HCT116 (cell line): ENCODE measurements at places on chromosomes 1 and 21.

GRCh38 chr1:242140836-242141235 is 141.9 kb upstream of the MAP1LC3C start:
- no peak for DNase-seq

- no peak for DNase-seq
Measured at GRCh38 chr21:31545036-31545435, 114.5 kb upstream of the SOD1 start.

- no peak for DNase-seq
Measured at GRCh38 chr1:237664348-237664747, 226.4 kb downstream of the ZP4 start.

- DNase-seq = no peak
Measured at GRCh38 chr1:220222939-220223338, 49.3 kb downstream of the RAB3GAP2 start.

- no peak for DNase-seq
Measured at GRCh38 chr1:25702101-25702775, 85.6 kb downstream of the MAN1C1 start.

GRCh38 chr1:107862064-107862463 is 102.9 kb downstream of the VAV3 start:
- DNase-seq = no peak

- no peak for DNase-seq
Measured at GRCh38 chr21:32817208-32817607, 45.7 kb upstream of the PAXBP1 start.

GRCh38 chr1:50422946-50423669 is at the start of gene DMRTA2:
Gene DMRTA2, minus strand, starts transcription at chr1:50423443. Its CDS starts 1,907 bp downstream, at chr1:50421536.
- no peak for DNase-seq

DNA sequence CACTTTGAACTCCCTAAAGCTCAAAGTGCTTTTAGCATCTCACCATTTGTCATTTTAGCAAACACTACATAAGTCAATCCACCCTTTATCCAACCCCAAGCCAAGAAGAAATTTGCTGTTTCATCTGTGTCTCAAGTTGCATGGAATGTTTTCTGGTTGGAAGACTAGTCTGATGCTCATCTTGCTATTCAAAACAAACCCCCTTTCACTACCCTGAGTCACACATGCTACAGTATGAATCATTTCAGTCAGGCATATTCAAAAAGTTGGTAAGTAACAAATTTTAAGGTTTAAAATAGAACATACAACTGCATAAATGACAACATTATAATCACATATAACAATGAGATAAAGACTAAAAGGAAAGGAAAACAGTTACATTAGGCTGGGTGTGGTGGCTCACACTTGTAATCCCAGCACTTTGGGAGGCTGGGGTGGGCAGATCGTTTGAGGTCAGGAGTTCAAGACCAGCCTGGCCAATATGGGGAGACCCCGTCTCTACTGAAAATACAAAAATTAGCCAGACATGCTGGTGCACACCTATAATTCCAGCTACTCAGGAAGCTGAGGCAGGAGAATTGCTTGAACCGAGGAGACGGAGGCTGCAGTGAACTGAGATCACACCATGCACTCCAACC is 38.7 kb downstream of the DSTYK start:
- DNase-seq = peak; percentile 42

- no peak for DNase-seq
Measured at GRCh38 chr21:41669533-41669830, 97.4 kb downstream of the RIPK4 start.

DNA sequence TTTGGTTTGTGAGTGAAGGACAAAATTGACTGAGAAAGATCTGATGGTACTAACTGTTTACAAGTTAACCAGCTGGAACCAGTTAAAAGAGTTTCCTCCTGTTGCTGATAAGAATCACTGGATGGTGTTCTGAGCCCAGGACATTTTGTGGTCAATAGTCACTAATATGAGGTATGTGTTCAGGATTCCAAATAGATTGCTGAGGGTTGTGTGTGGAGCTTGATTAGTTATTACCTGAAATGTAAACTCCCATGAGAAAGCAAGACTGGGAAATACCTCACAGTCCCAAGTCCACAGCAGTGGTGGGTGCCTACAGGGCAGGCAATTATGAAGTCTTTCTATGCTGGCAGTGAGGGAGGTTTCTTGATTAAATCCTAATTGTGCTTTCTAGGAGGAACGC is 164.6 kb downstream of the DNM3 start:
- no peak for DNase-seq
